ENCODE measurements at places on chromosomes 1 and 21.

- peak; percentile 74 for DNase-seq
These were observed 870 bp downstream of the STRIP1 start for GRCh38 chr1:110035236-110035752.

GRCh38 chr1:94142022-94142421, 21.1 kb upstream of the ABCA4 start:
- DNase-seq = no peak

DNA sequence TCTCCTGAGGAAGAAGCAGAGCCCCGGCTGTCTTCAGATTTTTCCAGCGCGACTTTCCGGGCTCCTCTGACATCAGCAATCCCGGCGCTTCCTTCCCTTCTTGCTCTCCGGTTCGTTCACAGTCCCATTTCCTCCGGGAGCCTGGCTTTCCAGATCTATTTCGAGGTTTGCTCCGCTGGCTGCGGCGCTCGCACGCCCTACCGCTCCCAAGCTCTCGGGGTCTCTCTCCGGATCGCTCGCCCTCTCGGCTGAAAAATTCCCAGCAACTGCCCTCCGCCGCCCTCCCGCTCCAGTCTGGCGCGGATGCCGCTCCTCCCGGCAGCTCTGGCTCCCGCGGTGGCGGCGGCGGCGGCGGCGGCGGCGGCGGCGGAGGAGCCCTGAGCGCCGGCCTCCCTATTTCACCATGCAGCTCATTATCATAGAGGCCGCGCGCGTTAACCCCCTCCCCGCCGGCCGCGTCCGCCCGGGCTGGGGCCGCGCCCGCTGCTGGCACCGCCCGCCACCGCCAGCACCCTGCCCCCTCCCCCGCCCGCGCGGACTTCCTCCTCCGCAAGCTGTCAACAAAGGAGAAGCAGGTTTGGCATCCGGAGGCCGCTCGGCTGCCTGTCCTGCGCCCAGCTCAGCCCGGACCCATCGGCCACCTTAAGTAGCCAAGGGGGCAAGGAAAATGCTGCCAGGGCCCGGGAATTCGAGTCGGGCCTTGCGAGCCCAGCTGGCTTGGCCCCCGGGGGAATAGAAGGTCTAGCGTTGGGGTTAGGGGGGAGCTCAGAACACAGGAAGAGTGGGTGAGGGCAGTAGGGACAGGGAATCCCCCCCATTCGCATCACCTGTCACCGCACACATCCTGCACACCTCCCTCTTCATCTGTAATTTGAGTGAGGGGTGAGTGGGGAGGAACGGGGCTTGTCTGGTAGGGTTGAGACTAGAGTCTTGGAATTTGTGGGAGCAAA, at the start of gene PLXNA2:
TSS of gene PLXNA2 (minus strand) at position 418 of the 950 bp plus-strand sequence. CDS start 26,462 bp downstream, outside the sequence.
- peak; percentile 86 for DNase-seq

DNA sequence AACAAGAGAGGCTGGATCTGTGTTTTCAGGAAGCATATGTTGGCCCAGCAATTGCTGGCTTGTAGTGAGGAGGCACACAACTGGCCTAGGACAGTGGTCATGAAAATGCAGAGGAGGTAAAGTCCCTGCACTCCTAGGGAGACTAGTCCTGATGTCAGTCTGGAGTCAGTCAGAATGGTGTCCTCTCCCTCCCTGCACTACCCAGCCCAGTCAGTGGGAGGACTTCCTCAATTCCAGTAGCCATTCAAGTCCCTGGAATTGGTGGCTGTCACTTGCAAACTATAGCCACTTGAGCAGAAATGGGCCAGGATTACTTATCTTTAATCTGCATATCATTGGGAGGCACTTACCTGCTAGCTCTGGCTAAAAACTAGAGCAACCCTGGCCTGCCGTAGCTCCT, 18.6 kb downstream of the NDUFS5 start:
- peak; percentile 57 for DNase-seq

- no peak for DNase-seq
These were observed 20.8 kb upstream of the SLC35F3 start for GRCh38 chr1:233883671-233884070.

DNA sequence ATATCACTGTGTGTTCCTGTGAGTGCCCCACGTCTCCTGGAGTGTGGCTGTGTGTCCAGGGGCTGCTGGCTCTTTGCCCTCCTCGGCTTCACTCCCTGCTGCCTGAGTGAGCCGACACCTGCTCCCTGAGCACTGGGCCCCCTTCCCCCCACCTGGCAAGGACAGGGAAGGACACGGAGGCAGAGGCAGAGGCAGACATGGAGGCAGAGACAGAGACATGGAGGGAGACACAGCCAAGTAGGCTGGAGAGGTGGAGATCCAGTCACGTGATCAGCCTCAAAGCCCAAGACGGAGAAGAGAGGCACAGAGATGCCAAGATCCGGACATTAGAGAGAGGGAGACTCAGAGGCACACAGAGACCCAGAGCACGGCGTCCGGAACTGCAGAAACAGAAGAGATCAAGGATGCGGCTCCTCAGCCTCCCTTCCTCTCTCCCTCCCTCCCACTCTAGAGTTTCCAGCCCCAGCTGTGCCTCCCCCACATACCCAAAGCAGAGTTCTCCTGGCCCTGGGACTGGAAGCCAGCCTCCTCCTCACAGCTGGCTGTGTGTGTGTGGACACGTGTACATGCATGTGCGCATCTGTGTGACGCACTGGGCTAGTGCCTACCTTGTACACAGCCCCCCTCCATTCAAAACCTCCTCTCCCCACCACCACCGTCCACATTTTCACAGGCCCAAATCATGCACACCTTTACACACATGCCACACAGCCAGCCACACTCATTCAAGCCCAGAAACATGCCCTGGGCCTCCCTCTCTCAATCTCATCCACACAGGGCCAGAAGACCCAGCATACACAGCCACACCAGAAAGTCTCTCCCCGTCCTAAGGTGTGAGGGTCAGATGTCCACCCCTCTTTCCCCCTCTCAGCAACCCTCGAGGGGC, 39.1 kb upstream of the WASF2 start:
- no peak for DNase-seq

- no peak for DNase-seq
These were observed 8.2 kb downstream of the UQCRHL start for GRCh38 chr1:15799004-15799867.

GRCh38 chr21:14683063-14683462, 136.9 kb upstream of the SAMSN1 start:
- no peak for DNase-seq

DNA sequence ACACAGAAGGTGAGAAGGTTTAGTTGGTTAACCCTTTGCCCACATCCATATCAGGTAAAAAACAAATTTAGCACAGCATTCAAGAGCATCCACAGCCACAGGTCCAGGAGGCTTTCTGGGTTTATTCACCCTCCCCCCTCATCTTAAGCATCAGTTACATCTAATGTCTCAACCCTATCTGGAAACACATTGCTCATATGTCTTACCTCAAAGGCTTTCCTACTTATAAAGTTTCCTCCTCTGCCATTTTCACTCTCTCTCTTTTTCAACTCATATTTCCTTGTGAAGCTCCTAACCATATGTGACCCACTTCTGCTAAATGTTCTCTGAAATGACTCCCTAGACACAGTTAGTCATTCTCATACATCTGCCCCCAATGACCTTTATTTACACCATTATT, 47.9 kb upstream of the RUNX1 start:
- peak; percentile 22 for DNase-seq

DNA sequence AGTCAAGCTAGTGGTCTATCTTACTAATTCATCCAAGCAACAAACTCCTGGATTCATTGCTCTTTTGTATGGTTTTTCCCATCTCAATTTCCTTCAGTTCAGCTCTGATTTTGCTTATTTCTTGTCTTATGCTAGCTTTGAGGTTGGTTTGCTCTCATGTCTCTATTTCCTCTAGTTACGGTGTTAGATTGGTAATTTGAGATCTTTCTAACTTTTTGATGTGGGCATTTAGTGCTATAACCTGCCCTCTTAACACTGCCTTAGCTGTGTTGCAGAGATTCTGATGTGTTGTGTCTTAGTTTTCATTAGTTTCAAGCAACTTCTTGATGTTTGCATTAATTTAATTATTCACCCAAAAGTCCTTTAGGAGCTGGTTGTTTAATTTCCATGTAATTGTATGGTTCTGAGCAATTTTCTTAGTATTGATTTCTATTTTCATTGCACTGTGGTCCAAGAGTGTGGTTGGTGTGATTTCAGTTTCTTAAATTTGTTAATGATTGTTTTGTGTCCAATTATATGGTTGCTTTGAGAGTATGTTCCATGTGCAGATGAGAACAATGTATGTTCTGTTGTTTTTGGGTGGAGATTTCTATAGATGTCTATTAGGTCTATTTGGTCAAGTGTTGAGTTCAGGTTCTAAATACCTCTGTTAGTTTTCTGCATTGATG, 154.6 kb downstream of the PLPPR5 start:
- DNase-seq = no peak

DNA sequence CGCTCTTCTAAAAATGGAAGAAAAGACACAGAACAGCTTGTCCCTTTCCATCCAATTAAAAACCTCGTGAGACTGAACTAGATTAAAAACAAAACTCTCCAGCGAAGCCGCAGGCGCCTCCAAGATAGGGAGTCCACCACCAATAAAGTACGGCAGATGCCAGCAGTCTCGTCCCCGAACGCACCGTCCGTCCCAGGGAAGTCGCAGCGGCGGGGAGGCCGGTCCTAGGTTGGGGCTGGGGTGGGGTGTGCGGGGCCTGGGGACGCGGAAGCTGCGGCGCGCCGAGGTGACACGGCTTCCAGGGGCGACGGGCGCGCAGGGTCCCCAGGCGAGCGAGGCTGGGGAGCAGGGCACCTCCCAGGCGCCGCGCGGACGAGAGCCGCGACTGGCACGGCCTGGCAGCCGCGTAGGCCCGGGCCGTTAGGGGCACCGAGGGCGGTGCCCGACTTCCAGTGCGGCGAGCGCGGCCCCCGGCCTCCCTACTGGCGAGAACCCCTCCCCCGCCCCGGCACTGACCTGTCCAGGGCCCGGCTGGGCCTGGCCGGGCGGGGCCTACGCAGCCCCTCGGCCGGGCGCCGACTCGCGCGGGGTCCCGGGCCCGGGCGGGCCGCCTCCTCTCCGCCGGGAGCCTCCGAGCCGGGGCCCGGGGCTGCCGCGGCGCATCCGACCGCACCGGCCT, 28.3 kb upstream of the A3GALT2 start:
- peak; percentile 64 for DNase-seq

GRCh38 chr1:87089070-87089736, 174.8 kb downstream of the HS2ST1 start:
- no peak for DNase-seq

- DNase-seq = no peak
These were observed 90.2 kb upstream of the VCAM1 start for GRCh38 chr1:100629391-100629790.

DNA sequence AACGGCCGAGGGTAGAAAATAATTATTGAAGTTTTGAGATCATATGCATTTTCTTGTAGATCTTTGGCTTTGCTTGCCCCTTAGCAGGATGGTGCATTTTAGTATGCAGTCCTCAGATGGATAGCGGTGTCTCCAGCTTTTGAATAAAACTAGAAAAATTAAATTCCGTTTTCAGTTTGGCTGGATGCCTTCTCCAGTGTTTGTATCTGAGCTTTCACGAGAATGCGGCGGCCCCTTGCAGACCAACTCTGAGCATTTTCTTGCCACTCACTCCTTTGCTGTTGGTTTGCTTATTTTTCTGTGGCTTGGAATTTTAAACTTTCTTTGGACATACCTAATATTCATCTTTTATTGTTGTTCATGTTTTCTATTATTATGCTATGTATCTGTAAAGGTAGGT, 192.6 kb downstream of the NFIA start:
- no peak for DNase-seq

DNA sequence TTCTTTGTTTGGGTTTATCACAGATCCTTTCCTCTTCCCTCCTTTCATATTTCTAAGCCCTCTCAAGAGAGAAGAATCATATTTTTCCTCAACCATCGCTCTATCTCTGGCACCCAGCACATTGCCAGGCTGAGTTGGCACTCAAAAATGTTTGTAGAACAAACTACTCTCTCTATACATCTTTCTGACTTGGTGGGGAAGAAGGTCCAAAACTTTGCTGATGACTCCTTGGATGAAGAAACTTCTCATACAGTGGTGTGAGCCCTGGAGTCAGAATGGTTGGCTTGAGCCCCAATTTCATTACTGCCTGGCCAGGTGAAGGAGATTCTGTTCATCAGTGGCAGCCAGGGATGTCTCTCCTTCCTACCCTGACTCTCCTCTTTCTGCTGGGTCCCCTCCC, 11.9 kb downstream of the ALX3 start:
- DNase-seq = peak; percentile 43

- no peak for DNase-seq
These were observed 27.6 kb downstream of the CTNNBIP1 start for GRCh38 chr1:9882296-9882944.

DNA sequence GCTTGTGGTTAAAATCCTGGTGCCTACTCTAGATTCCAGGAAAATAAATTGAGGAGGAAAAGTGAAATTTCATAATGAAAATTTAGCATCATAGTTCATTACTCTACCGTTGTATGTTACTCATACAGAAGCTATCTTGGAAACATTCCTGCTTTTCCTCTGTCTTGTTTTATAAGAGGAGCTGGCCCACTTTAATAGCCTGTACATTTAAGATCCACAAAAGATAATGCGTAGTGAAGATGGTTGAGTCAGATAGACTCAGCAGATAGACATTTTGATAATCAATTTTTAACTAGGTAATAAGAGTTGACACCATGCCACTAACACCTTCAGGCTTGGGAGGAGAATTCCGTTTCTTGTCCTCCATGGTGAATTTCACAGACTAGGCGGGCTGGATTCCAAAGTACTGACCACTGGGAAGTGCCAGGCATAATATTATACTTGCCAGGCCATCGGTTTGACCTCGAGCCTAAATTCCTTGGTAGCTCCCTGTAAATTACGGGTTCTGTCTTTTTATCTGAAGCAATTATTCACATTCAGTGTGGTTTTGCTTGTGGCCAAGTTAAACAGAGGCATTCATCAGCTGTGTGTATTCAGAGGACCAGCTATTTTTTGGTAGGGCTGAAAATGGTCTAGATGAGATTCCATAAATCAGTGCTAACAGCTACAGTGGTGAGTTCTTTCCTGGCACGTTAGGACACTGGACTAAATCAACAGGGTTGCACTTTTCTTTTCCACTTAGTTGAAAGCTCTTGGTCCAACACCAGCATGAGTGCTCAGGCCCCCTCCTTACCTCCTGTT, 111.9 kb upstream of the KAZN start:
- no peak for DNase-seq

GRCh38 chr1:241841691-241842090, 6.3 kb upstream of the EXO1 start:
- no peak for DNase-seq

GRCh38 chr1:31043631-31044030, 21.9 kb downstream of the PUM1 start:
- DNase-seq = no peak

DNA sequence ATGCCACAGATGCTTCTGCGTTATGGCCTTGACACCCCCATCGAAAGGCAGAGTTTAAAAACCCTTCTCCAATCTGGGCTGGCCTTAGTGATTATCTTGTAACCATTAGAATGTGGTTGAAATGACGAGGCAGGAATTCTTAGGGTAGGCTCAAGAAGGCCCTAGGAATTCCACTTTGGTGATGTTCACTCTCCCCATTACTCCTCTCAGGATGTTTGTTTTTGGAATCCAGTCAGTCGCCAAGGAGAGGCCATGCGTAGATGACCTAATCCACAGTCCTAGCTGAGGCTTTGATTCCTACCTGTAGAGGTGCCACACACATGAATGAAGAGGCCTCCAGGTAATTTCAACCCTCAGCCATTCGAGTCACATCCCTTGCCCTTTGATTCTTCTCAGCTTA, 318.2 kb downstream of the NEGR1 start:
- DNase-seq = no peak

GRCh38 chr21:33852485-33852884, 63.1 kb downstream of the ATP5PO start:
- no peak for DNase-seq

- DNase-seq = no peak
These were observed 410.6 kb upstream of the NR5A2 start for GRCh38 chr1:199616947-199617346.

Measured in OCI-M1 (cell line).